ENCODE measurements at places on chromosomes 16 and 17.

DNA sequence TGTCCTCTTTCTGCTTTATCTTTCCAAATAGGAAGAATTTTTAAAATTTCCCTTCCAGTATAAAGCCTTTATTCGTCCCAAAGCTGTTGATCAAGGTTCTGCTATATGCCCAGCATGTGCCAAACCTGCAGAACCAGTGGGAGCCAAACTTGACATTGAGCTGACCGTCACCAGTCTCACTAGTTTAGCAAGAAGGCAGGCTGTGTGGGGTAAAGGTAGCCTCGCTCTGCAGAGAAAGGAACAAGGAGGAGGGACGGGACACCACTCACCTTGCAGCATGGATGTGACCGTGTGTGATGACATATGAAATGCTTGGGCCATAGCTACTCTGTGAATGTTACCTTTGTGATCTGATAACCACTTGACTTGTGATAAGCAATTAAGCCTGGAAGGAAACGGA lies 392.2 kb downstream of the CPPED1 start:
- no peak for DNase-seq

DNA sequence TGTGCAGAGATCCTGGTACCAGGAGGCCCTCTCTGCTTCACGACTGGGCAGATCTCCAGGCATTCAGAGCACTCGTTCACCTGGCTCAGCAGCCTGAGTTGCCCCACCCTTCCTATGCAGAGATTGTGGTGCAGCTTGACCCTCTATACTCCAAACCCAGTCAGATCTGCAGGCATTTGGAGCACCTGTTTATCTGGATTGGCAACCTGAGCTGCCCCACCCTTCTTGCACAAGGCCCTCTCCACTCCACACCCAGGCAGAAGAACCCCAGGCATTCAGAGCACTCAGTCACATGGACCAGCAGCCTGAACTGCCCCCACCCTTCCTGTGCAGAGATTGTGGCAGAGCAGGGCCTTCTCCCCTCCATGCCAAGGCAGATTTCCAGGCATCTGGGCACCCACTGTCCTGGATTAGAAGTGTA lies 88.4 kb upstream of the CDH5 start:
- no peak for DNase-seq

DNA sequence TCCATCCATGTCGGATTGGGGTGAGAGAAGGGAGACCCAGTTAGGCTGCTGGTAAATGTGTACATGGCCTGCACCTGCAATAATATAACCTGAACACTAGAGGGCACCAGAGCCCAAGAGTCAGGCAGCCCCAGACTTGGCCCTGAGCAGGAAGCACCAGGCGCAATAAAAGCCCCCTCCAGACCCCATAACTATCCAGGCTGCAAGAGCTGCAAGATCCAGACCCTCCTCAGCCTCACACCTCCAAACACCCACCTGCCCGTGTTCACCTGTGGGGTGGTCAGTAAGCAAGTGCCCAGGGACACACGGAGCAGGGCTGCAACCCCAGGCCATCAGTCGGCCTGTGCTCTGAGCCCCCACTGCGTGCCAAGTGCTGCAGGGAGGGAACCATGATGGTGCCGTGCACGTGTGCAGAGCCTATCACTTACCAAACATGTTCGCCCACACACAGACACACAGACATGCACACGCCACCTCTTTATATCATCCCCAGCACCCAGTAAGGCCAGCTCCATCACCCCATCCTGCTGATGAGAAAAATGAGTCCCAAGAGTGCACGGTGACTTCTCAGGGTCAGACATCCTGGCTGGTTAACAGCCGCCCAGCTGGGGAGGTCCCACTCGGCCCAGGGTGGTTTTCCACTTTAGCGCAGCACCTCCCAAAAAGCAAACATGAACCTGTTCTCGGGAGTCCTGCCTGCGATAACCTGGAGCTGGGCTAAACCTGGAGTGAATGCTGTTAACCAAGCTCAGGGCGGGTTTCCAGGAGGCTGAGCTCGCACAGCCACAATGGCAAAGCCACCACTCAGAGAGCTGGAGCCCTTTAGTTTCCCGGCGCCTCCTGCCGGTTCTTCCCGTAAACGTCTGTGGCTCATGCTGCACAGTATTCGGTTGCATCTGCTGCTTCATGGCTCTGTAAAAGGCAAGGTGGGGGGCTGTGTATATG lies 439.8 kb downstream of the SOX9 start:
- peak; percentile 28 for DNase-seq

- DNase-seq, result no peak
These were observed 3.1 kb downstream of the RPL23 start for GRCh38 chr17:38850374-38850773.

DNA sequence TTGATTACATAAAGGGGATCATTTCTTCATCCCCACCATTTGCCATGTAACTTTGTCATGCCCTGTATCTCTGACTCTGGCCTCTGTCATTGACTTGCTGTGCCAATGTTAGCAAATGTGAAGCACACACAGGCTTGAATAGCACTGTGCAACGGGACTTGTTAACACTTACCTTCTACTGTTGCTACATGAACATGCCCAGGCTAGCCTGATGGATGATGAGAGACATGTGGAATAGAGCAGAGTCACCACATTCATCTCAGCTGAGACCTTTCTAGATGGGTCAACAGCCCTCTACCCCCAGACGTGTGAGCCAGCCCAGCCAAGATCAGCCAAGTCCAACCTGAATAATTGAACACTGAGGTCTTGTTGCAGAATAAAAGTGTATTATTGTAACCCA lies 162.1 kb upstream of the SALL1 start:
- no peak for DNase-seq

DNA sequence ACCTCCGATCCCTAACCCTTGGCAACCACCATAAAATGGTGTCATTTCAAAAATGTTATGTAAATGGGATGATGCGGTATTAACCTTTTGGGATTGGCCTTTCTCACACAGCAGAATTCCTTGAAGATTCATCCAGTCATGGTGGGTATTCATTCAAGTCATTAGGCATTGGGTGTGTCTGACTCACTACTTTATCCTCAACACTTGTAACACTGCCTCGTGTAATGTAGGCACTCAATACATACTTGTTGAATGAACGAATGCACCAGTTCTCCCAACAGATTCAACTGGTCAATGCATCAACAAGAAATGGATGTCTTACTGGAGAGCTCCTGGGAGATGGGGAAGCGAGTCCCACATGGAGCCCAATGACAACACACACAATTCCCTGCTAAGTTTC lies 21.8 kb upstream of the GAN start:
- no peak for DNase-seq

DNA sequence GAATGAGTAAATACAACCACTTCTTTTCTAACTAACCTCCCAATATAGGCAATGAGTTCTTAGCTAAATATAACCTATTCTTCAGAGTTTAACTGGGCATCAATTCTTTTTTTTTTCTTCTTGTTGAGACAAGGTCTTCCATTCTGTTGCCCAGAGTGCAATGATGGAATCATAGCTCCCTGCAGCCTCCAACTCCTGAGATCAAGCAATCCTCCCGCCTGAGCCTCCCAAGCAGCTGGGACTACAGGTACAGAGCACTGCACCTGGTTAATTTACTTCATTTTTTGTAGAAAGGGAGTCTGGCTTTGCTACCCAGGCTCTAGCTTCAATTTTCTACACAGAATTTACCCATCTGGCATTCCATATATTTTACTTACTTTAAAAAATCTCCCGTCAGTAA lies 1.1 kb downstream of the METTL16 start:
- DNase-seq, result peak; percentile 6

DNA sequence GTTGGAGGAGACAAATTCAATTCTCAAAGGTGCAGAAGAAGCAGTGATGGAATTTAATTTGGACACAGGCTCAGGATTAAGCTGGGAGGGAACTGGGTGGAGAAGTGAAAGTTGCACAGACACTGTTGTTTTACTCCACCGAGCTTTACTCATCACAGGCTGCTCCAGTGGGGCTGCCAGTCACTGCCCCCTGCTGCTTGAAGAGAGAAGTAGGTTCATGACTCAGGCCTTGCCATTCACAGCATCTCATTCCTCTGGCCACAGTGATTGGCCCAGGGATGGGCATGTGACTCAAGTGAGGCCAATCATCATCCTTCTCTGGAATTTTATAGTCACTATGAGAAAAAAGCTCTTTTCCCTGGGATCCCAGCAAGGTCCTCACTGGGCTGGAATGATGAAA lies 11.8 kb downstream of the GNAO1 start:
- DNase-seq, result peak; percentile 50

GRCh38 chr16:71618429-71618828 lies 7.6 kb upstream of the MARVELD3 start:
- DNase-seq, result no peak

- DNase-seq, result no peak
These were observed 11.6 kb upstream of the ZFPM1 start for GRCh38 chr16:88441460-88441859.

DNA sequence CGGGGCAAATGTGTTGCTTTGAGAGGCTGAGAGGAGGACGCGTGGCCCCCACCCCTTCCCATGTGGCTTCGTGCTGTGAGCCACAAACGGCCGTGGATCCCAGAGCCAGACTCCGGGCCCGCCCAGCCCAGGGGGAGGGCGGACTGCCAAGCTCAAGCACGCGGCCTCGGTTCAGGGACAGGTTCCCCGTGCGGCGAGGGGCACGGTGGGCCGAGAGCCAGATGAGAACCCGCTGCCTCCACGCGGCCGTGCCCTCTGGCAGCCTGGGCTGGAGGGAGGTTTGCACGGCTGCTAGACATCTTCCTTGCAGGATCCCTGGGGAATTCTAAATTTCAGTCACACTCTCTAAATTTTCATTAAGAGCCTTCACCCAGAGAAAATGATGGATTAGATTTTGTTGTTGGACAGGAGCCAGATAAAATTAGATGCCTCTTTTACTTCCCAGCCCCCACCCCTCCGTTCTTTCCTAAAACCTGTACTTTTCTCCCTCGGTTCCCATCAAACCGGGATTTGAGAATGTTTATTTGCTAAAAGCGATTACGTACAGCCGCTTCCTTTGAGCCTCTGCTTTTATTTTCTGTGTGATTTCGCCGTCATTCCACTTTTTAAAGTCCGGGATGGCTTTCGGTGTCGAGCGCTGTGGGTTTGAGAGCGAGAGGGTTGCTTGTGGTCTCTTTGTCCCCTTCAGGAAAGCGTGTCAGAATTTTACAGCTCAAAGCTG lies 25.0 kb upstream of the GNG13 start:
- DNase-seq, result no peak

GRCh38 chr17:32697728-32698625 lies 178.9 kb downstream of the MYO1D start:
- no peak for DNase-seq

DNA sequence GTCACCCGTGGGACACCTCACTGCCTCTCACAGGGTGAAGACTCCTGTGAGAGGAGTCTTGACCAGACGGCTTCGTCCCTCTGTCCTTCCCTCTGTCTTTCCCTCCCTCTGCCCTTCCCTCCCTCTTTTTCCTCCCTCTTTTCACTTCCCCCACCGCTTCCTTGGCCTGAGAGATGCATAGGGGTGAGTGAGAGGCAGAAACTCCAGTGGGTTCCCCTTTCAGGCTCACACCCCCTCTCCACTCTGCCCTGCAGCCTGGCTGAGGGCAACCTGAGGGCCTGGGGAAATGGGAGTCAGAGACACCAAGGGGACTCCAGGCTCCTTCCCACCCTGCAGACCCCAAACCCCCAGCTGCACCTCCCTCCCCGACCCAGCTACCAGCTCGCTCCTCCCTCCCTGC lies 14.6 kb upstream of the KRT17 start:
- no peak for DNase-seq

DNA sequence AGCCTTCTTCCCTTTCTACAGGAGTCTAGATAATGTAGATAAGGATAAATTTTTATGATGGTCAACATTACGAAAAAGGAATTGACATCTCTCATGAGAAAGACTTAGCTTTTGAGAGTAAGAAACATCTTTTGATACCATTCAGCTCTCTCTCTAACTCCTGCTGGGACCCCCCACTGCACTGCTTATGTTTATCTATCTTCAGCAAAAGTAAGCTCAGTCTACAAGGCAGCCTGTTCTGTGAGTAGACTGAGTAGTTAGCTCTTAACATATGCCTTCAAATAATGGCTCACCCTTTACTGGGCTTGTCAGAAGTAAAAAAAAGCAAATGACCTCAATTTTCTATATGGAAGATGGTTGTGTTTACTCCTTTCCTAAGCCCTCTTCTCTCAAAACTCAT lies 372.2 kb upstream of the CDH11 start:
- DNase-seq, result no peak

DNA sequence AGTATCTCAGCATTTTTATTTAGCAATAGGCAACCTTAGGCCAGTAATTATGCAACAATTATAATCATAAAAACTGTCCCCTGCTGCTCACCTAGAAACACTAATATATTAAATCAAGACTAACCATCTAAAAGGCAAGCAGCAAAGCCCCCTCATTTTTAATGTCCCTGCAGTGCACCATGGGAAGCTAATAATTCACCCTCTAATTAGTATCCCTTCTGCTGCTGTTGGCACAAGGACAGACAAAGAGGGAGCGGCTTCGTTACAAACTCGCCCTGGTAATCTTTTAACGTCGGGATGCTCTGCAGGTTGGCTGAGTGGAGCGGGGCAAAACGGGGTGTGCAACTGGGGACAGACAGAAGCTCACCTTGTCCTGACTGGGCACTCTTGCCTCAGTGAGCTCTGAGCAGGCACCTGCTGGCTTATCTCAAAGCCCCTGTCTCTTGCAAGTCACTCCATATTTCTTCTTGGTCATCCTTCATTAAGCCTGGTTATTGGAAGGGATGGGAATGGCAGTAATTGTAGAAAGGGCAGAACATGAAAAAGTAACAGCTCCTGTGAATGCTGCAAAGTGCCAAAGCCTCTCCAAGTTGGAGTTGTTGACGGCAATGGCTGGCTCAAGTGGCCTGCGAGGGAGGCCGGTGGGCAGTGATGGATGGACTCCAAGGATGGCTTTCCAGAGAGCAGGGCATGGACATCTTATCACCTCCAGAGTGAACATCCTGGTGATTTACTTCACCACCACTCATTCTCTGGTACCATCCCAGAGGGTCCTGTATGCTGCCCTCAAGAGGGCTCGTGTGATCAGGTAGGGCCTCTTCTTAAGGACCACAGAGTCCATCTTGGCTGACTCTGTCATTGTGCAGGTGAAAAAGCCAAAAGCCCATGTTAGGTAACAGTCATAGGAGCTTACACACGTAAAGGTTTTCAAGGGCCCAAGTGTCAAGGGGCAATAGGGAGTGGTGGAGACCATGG lies 219.6 kb upstream of the N4BP1 start:
- no peak for DNase-seq

DNA sequence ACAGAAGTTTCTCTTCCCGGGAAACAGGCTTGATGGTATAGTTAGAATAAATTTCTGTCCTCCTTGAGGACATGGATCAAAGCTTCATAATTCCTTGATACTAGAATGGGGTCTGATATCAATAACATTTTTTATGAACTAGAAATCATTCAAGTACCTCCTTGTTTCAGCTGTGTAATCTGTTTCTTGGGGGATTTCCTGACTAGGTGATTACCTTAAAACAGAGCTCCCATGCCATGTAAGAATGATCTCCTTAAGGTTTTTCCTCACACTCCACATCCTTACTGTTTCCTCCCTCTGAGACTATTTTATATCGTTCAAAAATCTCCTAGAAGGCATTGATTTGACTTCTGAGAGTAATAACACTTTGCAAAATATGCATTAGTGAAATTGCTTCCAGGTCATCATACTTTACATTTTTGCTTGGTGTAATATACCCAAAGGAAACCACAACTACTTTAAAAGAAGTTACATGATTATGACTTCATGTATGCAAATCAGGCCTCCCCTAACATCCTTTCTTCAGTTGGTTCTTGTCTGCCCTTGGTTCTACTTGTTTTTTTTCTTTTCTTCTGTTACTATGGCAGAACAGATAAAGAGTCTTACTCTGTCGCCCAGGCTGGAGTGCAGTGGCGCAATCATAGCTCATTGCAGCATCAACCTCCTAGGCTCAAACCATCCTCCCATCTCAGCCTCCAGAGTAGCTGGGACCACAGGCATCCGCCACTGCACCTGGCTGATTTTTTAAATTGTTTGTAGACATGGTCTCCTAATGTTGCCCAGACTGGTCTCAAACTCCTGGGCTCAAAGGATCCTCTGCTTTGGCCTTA lies 388.8 kb downstream of the ZFHX3 start:
- DNase-seq, result no peak

All from activated CD4-positive, alpha-beta T cell treated with anti-CD3 and anti-CD28 coated beads, Interleukin-2, amount 50 U/mL, for 48 hours (primary cell).